ENCODE measurements at places on chromosomes 2 and 18.

DNA sequence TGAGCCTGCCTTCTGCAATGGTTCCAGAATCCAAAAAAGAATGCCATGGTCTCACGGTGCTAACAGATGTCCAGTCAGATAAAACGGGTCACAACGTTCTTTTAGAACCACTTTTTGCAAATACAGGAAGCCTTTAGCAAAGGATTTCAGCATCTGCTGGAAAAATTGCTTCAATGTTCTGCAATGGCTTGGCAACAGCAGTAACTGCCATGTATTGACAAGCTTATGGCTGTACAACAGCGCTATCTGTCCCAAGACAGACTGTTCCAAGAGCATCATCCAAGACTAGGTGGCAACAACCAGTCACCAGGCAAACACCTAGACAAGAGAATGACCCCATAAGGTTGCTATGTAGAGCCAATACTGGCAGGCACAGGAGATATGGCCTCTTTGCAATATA, 37.6 kb upstream of the RIOK3 start:
- peaks cover 2% of the 10 kb centered on the region for H3K27me3 ChIP-seq
- no peak overlapping the region for H3K4me3 ChIP-seq
- DNase-seq, result no peak

GRCh38 chr2:30325600-30326328, 94.4 kb downstream of the LBH start:
- DNase-seq, result no peak
- H3K27me3 ChIP-seq, result peaks cover 9% of the 10 kb centered on the region
- peaks cover 13% of the 10 kb centered on the region for H3K4me1 ChIP-seq
- H3K4me3 ChIP-seq, result no peak overlapping the region
- no peaks in the 10 kb centered on the region for H3K36me3 ChIP-seq

DNA sequence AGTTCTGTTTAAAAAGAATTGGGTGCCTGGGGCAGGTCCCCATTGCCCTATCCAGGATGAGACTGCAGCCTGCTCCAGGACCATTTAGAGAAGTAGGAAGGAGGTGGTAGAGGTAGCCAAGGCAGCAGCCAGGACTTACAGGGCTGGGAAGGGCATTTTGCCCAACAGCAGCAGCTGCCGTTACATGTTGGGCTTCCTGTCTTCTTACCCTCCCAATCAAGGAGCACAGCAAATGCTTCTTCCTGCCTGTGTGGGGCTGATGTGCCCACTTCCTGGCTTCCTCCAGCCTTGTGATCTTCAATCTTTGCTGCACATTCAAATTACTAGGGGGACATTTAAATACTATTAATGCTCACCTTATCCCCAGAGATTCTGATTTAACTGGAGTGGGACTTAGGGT, 112.0 kb downstream of the QPCT start:
- H3K4me1 ChIP-seq, result no peaks in the 10 kb centered on the region
- no peak overlapping the region for H3K4me3 ChIP-seq
- H3K36me3 ChIP-seq, result no peaks in the 10 kb centered on the region
- no peak for DNase-seq
- H3K27ac ChIP-seq, result no peak overlapping the region
- H3K27me3 ChIP-seq, result no peaks in the 10 kb centered on the region

DNA sequence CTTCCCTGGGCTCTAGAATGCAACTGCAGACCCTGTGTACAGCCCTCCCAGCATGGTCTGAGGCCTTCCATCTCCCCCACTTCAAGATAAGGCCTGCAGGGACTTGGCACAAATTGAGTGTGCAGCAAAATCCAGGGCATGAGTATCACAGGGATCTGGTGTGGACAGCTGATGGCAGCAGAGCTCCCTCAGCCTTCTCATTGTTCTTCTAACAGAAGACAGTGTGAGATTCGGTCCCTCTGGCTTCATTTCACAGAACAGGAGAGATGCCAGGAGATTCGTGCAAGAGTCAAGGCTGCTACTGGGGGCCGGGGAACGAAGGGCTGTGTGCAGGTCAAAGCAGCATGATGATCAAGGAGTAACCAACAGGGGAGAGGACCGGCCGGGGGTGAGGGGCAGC, 85.8 kb downstream of the UXS1 start:
- peaks cover 3% of the 10 kb centered on the region for H3K4me1 ChIP-seq
- no peak overlapping the region for H3K4me3 ChIP-seq
- peaks cover 8% of the 10 kb centered on the region for H3K36me3 ChIP-seq

DNA sequence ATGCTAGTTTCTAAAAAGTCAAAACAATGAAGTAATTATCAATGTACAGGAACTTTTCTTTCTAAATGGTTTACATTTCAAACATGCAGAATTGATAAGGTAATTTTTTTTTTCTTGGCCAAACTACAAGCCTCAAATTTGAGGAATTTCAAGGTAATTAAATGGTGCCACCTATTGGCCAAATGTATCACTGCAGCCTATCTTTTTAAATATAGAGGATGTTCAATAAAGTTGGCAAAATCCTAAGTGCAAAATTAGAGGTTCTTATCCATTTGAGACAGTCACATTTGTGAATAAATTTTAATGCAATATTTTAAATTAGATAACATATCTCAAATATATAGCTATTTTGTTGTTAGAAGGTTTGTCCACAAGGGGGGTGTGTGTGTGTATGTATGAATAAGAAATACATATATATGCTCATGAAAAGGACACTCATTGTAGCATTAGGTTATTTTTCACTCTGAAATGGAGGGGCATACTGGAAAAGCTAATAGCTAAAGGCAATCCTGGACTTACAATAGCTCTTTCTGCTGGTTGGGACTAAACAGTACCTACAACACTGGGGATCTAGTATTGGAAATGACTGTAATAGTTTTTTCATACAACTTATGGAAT, 26.2 kb downstream of the MMADHC start:
- no peak overlapping the region for H3K27ac ChIP-seq
- no peaks in the 10 kb centered on the region for H3K27me3 ChIP-seq

- H3K4me1 ChIP-seq, result peaks cover 1% of the 10 kb centered on the region
- DNase-seq, result no peak
- H3K4me3 ChIP-seq, result peak overlapping the region; percentile 86
Measured at GRCh38 chr18:13137670-13138419, 80.7 kb upstream of the LDLRAD4 start.

- no peak for DNase-seq
- no peaks in the 10 kb centered on the region for H3K4me1 ChIP-seq
- no peak overlapping the region for H3K27ac ChIP-seq
Measured at GRCh38 chr2:236840215-236840614, 245.5 kb upstream of the COPS8 start.

DNA sequence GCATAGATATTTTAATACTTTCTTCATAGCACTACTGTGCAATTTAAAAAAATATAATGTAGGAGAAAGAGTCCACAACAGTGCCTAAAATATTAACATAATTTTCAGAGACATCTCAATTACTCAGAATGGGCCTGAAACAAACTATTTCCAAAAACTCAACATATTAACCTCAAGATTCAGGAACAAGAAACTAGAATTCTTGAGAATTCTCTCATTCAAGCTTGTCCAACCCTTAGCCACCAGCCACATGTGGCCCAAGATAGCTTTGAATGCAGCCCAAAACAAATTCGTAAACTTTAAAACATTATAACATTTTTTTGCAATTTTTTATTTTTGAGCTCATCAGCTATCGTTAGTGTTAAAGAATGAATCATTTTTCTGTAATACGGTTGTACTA, 35.2 kb downstream of the LNPK start:
- no peak for DNase-seq
- no peaks in the 10 kb centered on the region for H3K27me3 ChIP-seq
- peaks cover 2% of the 10 kb centered on the region for H3K4me1 ChIP-seq
- peaks cover 3% of the 10 kb centered on the region for H3K36me3 ChIP-seq
- H3K27ac ChIP-seq, result no peak overlapping the region
- H3K4me3 ChIP-seq, result no peak overlapping the region
